ENCODE measurements at places on chromosomes 6 and 20.

DNA sequence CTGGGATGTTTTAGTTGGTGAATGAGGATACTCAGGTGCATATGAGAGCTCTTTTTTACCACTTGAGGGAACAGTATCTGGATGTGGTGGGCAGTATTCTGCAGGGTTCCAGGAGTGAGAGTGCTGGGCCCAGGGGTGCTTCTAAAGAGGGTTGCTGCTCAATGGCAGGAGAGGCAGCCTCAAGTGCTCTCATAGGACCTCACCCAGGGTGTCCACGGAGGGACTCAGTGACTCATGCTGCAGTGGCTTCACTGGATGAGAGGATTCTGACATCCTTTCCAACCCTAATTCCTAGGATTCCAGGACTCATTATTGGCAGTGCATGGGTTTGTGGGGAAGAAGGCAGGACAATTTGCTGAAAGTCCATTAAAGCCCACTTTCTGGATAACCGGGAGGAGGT lies 176.6 kb upstream of the FERMT1 start:
- DNase-seq, result no peak

DNA sequence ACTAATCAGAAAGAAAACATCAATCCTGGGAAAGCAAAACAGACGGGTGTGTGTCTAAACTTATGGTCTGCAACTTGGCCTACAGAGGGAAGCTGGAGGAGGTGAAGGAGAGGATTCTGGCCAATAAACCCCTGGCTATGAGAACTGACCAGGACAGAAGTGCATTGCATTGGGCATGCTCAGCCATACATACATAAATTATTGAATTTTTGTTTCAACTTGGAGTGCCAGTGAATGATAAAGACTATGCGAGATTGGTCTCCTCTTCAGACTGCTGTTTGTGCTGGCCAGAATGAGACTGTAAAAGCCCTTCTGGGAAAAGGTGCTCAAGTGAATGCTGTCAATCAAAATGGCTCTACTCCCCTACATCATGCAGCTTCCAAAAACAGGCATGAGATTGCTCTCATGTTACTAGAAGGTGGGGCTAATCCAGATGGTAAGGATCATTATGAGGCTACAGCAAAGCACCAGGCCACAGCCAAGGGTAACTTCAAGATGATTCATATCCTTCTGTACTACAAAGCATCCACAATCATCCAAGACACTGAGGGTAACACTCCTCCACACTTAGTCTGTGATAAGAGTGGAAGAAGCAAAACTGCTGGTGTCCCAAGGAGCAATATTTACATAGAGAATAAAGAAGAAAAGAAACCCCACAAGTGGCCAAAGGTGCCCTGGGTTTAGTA lies 17.4 kb downstream of the ADNP start:
- DNase-seq, result no peak

GRCh38 chr20:64074963-64075362 lies 4.4 kb downstream of the RGS19 start:
- DNase-seq, result no peak

DNA sequence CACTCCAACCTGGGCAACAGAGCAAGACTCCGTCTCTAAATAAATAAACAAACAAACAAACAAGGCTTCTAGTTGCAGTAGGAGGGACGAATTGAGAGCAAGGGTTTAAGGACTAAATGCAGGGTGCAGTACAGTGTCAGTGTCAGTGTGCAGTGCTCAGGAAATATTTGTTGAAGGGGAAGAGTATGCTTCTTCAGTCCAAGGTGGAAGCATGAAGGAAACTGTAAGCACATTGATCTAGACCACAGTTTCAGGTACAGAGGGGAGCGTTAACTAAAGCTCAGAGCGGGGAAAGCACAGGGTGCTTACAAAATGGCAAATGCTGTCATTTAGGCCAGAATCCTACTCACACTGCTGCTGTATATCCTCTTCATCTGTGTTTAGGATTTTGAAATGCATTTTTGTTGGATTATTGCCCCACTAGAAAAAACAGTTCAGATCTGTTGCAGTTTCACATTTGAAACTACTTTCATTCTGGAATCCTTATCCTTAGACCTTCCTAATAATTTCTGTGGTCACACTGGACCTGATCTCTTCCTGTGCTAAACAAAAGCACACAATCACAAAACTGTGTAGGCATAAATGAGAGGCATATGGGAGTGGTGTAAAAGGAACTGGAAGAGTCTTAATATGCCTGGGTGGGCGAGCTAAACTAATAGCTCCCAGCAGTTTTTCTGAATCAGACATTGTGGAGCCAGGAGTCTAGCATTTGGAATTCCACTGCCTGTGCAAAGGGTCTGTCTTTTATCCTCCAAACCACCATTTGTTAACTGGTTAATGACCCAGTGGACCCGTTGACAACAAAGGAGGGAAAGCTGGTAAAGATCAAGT lies 41.4 kb downstream of the CBFA2T2 start:
- DNase-seq, result peak; percentile 18

- no peak for DNase-seq
Measured at GRCh38 chr20:24277196-24277595, 192.2 kb upstream of the SYNDIG1 start.

DNA sequence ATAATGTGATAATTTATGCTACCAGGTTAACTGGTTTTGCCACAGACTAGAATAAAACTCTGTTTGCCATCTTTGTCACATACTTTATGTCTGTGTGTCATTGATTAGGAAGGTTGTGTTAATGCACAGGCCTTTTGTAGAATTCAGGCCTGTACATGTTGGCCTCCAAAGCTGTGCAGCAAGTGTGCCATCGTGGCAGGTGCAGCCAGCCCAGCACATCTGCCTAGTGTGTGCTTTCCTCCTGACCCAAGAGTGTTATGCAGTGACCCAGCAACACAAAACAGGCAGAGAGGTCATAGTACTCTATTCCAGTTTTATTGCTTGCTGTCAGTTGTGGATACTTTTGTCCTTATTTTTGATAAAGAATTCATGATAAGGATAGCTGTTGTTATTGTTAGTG lies 3.7 kb downstream of the MAP3K4 start:
- no peak for DNase-seq

DNA sequence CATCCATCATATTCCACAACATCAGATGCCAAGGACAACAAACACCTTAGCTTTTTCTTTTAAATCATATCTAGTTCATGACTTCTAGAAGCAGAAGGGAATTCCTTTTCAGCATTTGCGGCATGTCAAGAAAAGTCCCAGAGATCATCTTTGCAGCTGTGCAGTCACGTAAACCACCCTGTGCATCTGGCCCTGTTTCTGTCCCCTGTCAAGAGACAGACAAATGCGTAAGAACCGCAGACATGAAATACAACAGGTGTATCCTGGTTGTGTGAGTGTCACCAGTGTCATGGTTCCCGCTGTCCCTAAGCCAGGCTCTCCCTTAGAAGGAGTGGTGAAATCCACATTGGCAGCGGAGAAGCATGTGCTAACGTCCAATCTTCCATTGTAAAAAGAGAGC lies 28.1 kb downstream of the LY86 start:
- no peak for DNase-seq

DNA sequence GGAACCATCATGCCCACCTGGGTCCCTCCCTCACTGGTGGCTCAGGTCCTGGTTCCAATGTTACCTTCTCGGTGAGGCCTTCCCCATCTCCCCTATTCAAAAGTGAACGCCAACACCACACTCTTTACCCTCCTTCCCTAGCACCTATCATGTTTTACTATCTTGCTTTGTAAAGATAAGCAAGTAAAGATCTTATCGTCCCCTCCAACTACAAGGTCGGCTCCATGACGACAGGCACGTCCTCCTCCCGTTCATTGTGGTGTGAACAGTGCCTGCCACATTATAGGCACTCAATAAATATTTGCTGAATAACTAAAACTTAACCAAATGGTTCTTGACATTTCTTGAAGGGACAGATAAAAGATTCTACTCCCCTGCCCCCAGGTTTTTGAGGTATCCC lies 147.1 kb downstream of the PREX1 start:
- DNase-seq, result no peak

GRCh38 chr6:142323377-142323776 lies 21.6 kb downstream of the ADGRG6 start:
- DNase-seq, result no peak

DNA sequence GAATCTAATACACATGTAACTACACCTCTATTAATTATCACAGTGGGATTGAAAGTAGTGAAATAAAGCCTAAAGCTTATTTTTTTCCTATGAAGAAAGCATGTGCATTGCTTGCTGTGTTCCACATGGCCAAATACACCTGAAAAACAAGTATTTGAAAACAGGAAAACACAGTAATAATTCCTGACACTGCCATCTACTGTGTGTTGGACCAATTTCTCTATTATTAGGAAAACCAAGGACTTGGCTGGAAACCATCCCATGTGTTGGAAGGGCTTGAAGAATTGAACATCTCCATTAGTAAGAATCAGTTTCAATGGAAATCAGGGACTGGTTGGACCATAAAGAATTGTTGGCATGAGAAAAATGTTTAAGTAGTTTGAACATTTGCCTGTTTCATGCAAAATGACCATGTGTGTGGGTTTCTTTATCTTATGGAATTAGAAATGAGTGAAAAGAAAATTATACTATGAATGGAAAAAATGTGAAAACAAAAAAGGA lies 124.1 kb downstream of the PHF3 start:
- no peak for DNase-seq

DNA sequence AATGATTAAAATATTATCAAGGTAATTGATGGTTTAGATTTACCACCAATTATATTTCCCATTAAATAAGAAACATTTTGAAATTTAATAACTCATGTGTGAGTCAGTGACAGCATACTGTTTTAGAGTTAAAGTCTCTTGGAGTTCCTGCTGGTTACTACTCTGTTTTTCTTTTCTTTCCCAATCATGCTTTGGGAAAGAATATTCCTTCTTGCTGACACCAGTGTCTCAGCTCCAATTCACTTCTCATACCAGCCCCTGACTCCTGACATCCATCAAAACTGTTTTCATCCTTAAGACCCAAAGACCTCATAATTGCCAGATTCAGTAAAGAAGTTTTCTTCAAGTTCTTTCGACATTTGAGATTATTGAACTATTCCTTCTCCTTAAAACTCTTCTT lies 50.3 kb downstream of the AIG1 start:
- DNase-seq, result no peak

- DNase-seq, result no peak
Measured at GRCh38 chr6:31575335-31575901, at the start of gene TNF. TNF (plus strand) TSS chr6:31575565; CDS start chr6:31575742, 177 bp downstream.

DNA sequence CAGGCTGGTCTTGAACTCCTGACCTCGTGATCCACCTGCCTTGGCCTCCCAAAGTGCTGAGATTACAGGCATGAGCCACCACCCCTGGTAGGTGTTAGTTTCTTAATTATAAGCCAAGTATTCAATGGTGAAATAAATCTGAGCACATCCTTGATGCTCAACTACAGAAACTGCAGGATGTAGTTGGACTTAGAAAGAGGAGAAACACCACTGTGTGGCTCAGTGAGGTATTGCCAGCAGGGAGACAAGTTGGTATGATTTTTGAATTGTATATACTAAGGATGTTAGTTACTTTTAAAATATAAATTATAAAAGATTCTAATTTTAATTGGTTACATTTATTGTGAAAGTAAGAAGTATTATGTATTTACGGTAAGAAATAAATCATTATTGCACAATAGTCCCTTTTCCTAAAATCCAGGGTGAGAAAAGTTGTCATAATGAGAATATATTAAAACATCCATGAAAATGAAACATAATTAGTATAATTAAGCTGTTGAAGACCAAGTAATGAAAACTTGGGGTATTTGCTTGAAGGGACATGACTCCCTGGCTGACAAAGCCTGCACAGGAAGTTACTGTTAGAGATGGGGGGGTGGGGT lies 17.6 kb downstream of the SLC18B1 start:
- DNase-seq, result no peak

DNA sequence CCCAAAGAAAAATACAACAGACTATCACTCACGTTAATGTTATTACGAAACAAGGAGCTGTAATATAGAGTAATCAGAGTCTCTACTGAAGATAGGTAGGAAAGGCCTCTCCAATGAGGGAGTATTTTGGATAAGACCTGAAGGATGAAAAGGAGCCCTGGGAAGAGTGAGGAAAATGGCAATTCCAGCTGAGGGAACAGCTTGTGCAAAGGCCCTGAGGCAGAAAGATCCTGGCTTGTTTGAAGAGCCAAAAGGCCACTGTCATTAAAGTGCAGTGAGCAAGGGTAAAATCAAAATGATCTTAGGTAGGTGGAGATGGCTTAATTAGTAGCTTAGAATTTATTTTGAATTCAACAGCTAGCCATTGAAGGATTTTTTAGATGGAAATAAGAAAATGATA lies 138.6 kb downstream of the KHDC1L start:
- DNase-seq, result no peak

DNA sequence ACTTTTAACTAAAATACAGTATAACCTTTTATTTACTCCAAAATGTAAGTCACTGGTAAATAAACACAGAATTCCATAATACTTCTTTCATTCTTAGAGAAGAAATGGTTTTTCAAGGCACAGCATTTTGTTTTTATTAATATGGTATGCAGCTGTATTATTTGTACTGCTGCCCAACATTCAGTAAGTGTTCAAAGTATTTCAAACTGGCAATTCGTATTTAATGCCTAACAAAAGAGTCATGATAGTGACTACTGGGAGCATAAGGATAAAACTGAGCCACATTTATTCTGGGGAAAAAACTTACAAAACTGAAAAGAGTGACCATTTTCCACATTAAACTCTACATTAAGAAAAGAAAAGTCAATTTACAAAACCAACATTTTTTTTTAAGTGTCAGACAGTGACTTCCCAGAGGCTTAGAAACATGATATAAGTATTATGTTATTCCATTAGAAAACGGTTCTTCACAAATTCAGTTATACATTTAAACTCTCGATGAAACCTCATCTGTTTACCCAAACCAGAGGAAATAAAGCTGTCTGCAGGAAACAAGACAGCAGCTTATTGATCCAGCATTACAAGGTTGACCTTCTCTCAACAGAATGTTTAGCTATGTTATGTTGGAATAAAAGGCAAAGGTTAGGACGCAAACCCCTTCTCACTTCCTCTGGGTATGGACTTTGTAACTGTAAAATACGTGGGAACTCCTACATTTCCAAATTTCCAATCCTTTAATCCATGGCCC lies 24.3 kb downstream of the EPB41L2 start:
- DNase-seq, result no peak

DNA sequence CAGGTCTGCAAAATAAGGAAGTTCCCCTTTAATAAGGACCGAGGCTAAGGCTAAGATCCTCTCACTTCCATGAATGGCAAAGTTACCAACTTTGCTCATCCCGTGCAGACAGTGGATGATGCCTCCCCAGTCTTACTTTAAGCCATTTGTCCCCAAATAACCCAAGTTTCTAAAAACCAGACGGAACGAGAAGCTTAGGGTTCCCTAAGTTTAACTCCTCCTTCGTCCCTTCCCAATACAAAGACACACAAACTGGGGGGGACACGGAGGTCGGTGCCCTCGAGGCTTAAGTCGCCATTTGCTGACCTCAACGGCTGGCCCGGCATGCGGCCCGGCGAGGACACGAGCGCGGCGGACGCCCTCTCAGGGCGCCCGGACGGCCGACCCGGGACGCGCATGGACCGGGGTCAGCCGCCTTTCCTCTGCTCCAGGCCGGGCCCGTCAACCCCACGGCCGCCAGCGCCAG lies 527 bp downstream of the FBXO30 start:
- peak; percentile 81 for DNase-seq
